Amniotic epithelial cell (primary cell): ENCODE measurements at places on chromosomes 3 and 15.

GRCh38 chr3:130516645-130517512 lies at the start of gene COL6A6:
Gene COL6A6, plus strand, starts transcription at chr3:130517177. Its CDS starts 43,188 bp downstream, at chr3:130560365.
- no peak for DNase-seq

- no peak for DNase-seq
These were observed 211.8 kb downstream of the TP63 start for GRCh38 chr3:189842681-189843602.

DNA sequence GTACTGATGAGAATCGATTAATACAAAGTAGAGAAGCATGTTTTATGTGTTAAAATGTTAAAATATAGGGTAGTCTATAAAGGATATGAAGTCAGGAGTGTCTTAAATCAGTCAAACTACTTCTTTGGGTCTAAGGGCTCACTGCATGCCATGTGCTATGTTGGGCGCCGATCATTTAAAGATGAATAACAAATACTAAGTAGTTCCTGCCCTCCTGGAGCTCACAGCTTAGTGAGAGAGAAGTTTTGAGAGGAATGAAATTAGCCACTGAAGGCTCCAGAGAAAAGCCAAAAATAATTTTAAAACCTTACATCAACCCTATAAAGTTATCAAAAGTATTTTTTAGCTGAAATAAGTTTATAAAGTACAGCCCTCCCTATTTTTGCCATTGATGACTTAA lies 44.5 kb downstream of the BLM start:
- no peak for DNase-seq

- peak; percentile 68 for DNase-seq
These were observed 40.9 kb downstream of the UACA start for GRCh38 chr15:70722266-70723121.

- peak; percentile 27 for DNase-seq
These were observed 18.9 kb downstream of the GHRL start for GRCh38 chr3:10273702-10274305.

- DNase-seq = no peak
These were observed 376.8 kb downstream of the NLGN1 start for GRCh38 chr3:173774294-173774693.

DNA sequence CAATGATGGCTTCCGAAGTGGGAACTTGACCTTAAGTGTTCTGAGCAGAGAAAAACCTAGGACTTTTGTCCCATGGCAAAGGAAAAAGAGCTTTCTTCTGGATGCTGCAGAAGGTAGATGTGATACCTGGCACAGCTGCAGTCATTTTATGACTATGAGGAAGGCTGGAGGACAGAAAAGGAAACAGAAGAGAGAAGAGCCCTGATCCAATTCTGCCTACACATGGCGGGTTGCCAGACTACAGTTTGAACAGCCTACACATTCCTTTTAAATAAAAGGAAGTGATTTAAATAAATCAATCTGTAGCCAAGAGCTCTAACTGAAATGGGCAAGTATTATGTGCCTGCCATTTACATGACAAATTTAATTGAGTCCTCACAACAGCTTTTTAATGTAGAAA lies 43.6 kb upstream of the CHRNB4 start:
- DNase-seq = no peak

DNA sequence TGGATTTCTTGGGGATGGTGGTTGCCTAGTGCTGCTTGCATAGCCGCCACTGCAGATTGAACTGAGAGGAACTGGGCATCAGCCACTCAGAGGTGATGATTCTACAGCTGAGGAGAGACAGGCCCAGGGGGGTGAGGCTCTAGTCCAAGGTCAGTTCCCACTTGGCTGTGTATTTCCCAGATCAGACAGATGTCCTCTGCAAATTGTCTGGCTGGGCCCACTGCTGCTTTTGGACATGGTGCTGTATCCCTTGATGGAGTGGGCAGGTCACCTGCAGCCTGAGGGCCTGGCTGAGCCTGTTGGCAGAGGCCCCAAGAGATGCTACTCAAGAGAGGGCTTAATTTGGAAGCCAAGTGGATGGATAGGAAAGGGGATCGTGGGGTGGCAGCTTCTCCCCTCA lies 124.5 kb upstream of the CTDSPL start:
- DNase-seq = no peak
